H9 (cell line): ENCODE measurements at places on chromosomes 16 and 17. TPM values are rescaled to one million over a fixed set of nuclear protein-coding genes. Genes with fewer than 3 reads are reported as not detected.
A peak's percentile ranks its signal among the peaks of the same experiment; 100 is the strongest.

DNA sequence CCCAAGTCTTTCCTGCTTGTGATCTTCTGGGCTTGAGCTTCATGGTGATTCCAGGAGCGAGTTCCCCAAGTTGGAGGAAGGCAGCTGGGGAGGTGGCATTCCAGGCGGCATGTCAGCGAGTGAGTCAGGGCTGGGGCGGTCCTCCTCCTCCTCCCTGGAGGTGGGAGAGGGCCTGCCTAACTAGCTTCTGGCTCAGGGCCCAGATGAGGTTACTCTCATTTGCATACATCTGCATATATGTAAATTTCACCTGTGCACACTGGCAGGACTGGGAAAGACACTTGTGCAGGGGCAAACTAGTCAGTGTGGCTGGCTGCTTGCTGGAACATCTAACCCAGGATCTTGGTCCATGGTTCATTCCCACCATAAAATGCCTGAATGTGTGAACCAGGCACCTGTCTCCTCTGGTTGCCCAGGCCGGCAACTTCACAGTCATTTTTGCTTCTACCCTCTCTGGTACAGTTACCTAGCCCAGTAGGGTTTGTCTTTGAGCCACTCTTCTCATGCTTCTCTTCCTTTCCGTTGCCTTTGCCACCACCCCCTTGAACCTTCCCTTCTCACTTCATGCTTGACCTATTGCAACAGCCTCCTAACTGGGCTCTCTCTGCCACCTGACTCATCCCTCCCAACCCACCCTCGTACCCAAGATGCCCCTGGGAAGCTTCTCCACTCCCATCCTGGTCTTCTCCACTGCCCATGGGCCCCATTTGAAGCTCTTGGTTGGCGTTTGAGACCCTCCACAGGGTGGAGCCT, 9.6 kb upstream of the DLX4 start:
- H3K27me3 ChIP-seq, result peaks cover 26% of the 10 kb centered on the region
- no peak overlapping the region for H3K4me3 ChIP-seq
- no peak overlapping the region for H3K27ac ChIP-seq
- H3K36me3 ChIP-seq, result no peaks in the 10 kb centered on the region; the same call in 2 of the 3 replicates

ODAD4 gene
- total RNA-seq, result 1.3 and 2.1 TPM in 2 replicates

DNA sequence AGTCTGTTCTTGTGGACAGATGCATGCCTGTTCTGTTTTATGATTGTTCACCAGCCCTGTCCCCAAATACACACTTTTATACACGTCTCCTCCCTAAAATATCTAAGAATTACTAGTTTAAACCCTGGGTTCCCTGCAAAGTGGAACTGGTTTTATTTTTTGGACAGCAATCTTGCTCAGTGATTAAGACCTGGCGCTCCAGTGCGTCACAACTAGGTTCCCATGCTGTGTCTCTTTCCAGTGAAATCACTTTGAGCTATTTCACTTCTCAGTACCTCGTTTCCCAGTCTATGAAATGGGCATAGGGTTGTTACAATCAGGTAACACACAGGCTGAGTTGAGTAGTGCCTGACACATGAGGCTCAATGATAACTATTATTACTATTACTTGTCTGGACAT, 1.1 kb downstream of the CEP20 start:
- no peak for DNase-seq
- no peak overlapping the region for H3K27ac ChIP-seq
- no peaks in the 10 kb centered on the region for H3K27me3 ChIP-seq
- peak overlapping the region; percentile 99 for H3K4me3 ChIP-seq
- peaks cover 3% of the 10 kb centered on the region; the same call in 1 of the 2 replicates for H3K4me1 ChIP-seq
- peaks cover 14% of the 10 kb centered on the region for H3K36me3 ChIP-seq

DNA sequence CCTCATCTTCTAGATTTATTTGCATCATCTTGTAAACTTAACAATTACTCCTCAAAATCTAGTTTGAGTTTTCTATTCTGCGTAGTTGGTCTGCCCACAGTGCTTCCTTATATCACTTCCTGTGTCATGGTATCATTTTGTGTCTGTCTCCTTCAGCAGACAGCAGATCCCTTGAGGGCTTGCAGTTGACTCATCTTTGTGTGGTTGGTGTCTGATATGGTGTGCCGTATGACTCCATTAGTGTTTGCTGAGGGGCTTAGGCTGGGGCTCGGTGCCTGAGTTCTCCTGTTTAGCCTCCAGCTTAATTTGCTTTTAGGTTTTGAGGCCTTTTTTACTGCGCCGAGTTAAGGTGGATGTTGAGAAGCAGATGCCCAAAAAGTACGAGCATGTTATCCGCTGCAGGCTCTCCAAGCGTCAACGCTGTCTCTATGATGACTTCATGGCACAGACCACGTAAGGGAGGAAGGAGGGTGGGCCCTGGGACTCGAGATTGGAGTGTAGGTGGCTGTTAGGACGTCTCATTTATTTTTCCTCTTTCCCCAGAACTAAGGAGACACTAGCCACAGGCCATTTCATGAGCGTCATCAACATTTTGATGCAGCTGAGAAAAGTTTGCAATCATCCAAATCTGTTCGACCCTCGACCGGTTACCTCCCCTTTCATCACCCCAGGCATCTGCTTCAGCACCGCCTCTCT, 16.9 kb downstream of the SRCAP start:
- peaks cover 68% of the 10 kb centered on the region for H3K36me3 ChIP-seq
- H3K27me3 ChIP-seq, result no peaks in the 10 kb centered on the region
- no peak overlapping the region for H3K4me3 ChIP-seq
- no peak overlapping the region for H3K27ac ChIP-seq
